Naive thymus-derived CD4-positive, alpha-beta T cell (primary cell): ENCODE measurements at places on chromosomes 16 and 17. TPM values are rescaled to one million over a fixed set of nuclear protein-coding genes. Genes with fewer than 3 reads are reported as not detected.

- DNase-seq = no peak
These were observed 68.4 kb downstream of the ABCC1 start for GRCh38 chr16:16017812-16018211.

Gene PYDC1
- total RNA-seq = 1.1 TPM in 1 of 2 replicates, not detected in the other

DNA sequence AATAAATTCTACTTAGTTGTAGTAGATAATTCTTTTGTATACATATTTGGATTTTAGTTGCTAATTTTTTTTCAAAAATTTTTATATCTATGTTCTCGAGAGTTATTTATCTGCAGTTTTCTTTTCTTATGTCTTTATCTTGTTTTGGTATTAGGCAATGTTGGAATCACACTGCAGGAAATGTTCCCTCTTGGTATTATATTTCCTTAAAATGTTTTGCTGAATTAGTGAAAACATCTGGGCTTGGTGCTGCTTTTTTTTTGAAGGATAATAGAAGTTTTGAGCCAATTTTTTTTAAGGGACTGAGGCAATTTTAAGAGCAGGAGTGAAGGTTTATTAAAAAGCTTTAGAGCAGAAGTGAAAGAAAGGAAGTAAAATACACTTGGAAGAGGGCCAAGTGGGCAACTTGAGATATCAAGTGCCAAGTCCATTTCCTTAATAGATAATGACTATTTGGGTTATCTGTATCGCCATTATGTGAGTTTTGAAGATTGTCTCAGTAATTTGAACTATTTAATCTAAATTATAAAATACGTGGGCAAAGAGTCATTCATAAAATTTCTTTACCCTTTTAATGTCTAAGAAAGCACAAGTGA lies 1390.1 kb upstream of the CDH8 start:
- DNase-seq = no peak

Gene DHRS7C
- total RNA-seq = not detected

DNA sequence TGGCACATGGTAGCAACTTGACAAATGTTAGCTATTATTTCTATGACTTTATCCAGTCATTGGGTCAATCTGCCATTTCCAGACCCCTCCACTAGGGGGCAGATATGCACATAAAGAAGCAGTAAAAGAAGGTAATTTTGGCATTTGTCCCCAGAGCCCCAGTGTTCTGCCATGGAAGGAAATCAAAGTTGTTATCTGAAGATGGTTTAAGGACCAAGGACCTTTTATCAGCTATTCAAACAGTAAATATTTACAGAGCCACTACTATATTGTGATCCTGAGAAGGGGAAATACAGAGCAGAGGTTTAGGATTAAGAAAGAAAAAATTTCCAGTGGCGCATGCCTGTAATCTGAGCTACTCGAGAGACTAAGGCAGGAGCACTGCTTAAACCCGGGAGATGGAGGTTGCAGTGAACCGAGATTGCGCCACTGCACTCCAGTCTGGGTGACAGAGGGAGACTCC lies 20.0 kb downstream of the TRAF4 start:
- DNase-seq = peak; percentile 76

GRCh38 chr17:34644941-34645550 lies 65.7 kb downstream of the TMEM132E start:
- DNase-seq = no peak

Gene HOXB4
- total RNA-seq = 2.4 TPM

DNA sequence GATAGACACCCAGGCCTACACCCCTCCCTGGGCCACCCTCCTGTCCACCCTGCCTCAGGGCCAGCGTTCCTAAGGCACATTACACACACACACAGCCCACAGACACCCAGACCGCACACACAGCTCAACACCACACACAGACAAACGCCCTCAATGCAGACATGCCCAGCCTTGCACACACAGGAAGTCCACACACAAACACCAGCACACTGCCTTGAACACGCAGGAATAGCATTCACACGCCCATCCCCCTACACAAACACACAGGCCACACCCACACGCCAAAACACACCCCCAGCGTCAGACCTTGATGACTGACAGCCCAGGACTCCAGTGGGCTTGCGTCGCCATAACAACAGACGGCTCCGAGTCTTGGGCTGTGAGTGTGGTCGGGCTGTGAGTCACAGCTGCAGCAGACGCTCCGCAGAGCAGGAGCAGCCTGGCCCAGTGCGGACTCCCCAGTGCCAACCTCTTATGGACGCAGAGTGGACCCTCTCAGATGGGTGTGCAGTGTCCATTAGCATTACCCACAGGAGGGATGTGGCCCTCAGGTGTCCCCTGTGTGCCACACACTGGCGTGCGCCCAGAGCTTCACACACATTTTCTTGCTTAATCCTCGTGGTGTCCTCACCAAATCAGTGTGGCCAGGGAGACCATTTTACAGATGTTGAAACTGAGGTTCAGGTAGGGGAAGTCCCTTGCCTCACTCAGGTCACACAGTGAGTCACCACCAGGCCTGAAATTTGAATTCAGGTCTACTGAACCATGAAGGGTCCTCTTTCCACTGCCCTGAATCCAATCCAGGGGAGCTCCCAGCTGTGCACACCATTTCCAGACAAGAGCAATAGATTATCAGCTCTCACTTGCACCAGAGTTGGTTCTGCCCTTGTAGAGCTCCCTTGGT lies 17.8 kb upstream of the RAI1 start:
- DNase-seq = peak; percentile 34

DNA sequence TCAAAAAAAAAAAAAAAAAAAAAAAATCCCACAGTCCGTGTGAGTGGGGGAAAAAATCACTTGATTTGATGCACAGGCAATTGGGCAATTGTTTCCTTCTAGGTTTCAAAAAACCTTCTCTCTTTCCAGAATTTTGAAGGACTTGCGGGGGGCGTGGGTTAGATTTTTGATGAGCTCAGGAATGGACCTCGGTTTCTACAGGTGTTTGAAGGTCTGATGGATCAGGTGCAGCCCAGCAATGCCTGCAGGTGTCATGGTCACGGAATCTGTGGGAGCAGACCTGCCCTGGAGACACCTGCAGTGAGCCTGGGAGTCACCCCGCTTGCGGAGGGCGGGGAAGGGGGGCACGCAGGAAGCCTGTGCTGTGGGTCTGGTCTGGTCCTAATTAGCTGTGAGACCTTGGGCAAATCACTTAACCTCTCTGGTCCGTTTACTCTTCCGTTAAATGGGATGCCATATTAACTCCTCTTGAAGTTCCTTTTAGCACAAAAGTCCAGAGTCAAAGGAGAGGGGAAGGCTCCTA lies 174.2 kb downstream of the IRF8 start:
- DNase-seq = no peak

GRCh38 chr16:57278494-57278893 lies 6.0 kb downstream of the PLLP start:
- DNase-seq = no peak

Gene ETV4
- total RNA-seq = not detected

DNA sequence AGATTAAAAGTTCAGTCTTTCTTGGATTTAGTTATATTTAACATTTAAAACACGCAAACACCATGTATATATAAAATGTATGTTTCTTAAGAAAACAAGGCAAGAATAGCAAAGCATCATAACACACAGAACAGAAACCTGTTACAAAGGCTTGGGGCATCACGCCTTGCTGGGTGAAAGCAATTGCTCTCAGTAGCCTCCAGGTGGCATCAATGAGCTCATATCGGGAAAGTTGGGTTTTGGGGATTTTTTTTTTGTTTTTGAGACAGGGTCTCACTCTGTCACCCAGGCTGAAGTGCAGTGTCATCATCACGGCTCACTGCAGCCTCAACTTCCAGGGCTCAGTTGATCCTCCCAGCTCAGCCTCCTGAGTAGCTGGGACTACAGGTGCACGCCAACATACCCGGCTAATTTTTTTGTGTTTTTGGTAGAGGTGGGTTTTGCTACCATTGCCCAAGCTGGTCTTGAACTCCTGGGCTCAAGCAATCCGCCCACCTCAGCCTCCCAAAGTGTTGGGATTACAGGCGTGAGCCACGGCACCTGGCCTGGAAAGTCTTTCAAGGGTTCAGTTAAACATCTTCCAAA lies 56.9 kb downstream of the CYB5D2 start:
- DNase-seq = no peak

Gene SDK2
- total RNA-seq = 10.9 and 13.2 TPM in 2 replicates

DNA sequence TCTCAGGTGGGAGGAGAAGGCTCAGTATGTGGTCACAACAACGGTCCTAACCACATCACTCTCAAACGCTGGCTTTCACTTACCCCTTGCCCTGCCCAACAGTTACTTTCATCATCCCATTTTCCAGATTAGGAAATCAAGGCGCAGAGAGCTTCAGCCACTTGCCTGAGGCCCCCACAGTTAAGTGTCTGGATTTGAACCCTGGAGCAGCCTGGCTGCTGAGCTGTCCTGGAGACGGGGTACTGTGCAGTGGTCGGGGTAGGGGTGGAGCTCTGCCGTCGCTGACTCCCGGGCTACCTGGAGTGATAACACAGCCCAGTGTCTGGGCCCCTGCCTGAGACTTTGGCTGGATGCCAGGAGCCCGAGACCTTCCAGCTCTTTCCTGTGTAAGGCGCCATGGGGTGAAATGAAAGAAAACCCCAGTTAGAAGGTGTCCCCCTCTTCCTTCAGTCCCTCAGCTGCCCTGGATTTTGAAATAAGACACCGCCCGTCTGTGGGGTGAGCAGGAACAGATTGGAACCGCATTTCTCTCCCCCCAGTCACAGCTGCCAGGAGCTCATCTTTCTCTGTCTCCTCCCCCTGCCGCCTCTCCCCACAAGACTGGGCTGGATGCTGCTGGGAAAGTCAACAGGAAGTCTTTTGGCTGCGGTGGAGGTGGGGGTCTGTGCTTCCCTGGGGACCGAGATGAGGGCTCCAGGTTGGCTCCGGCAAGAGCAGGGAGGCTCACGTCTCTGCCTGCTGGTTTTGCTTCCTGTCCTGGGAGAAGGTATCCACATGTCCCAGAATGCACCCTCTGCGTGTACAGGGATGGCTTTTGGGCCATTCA lies 280.2 kb downstream of the SEC14L1 start:
- peak; percentile 62 for DNase-seq

- DNase-seq = no peak
These were observed 428.2 kb upstream of the MAF start for GRCh38 chr16:80028581-80029380.

DNA sequence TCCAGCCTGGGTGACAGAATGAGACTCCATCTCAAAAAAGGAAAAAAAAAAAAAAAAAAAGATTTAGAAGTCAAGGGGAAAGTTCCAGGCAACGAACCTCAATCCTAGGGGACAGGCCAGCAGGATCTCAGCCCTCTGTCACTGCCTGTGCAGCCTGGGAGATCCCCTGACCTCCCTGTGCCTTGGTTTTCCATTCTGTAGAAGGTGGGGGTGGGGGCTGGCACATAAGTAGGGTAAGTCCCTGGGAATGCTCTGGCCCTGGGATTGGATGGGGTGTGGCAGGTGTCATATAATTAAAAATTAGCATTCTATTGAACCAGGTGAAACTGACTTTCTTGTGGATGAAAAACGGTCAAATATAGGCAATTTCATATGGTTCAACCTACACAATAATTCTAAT lies 90.5 kb downstream of the C16orf78 start:
- DNase-seq = no peak

GRCh38 chr16:86171329-86171728 lies 272.4 kb downstream of the IRF8 start:
- no peak for DNase-seq

DNA sequence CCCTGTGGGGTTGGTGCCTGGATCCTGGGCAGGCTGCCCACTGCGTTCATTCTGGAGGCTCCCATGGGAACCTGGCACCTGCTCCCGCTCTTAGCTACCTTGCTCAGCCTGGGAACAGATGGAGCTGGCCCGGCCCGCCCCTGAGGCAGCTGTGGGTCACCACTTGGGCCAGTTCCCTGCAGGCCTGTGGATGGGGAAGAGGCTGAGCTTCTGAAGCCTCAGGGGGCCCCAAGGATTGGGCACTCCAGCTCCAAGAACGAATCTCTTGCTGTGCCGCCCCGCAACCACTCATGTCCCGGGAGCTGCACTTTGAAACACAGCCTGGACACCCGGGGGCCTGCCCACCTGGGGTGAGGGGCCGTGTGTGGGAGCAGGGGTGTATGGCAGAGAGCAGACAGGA lies 37.7 kb downstream of the BAHCC1 start:
- no peak for DNase-seq

Gene OR1E1
- not detected in 2 replicates for total RNA-seq

DNA sequence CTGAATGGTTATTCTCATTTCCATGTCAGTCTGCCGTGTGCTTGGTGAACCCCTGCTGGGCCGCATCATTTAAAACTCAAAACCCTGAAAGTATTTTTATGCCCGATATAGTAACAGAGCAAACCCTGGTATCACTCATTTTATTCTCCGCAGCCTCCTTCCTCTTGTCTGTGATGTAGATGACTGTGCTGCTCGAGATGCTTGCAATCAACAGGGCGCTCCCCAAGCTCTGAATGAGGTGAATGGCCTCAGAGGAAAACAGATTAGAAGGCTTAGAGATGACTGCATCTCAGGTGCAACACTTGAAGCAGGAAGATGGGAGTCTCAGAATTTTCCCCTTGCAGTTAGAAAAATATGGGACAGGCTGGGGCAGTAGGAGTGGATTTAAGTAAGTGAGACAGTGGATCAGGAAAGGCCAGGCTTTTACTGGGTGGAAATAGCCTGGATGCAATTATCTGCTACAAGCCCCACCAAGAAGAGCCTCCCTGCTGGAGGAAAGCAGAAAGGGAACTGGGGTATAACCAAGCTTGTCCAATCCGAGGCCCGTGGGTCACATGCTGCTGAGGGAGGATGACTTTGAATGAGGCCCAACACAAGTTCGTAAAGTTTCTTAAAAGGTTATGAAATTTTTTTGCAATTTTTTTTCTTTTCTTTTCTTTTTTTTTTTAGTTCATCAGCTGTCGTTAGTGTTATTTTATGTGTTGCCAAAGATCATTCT lies 166.9 kb downstream of the CDH13 start:
- no peak for DNase-seq

Gene CLEC18A
- total RNA-seq = 7.0 TPM

GRCh38 chr17:32727681-32728080 lies 149.2 kb downstream of the MYO1D start:
- DNase-seq = no peak

Gene ATP1B2
- total RNA-seq = 0.12 TPM

GRCh38 chr17:81317961-81318605 lies 23.0 kb upstream of the SLC38A10 start:
- DNase-seq = no peak
